ENCODE measurements at places on chromosomes 5 and 9.

GRCh38 chr9:133734590-133735414 lies 3.4 kb downstream of the SARDH start:
- DNase-seq, result peak; percentile 53

DNA sequence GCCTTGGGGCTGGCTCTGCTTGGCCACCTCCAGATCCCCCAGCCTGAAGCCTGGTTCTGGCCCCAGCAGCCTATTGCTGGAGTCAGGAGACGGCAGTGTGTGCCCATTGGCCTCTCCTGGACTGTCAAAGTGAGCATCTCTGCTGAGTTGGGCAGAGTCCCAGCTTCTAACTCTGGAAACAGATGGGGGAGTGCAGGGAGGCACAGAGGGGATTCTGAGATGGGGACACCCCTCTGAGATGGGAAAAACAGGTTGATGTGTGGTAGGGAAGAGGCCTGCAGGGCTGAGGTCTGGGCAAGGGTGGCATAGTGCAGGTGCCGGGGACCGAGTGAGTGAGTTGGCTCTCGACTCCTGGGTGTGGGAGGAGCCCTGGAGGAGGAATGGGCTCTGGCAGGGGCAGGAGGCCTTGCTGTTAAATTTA lies 27.5 kb downstream of the PHF2 start:
- no peak for DNase-seq

GRCh38 chr5:178469975-178470759 lies 120.0 kb downstream of the COL23A1 start:
- peak; percentile 43 for DNase-seq

GRCh38 chr9:111298731-111299598 lies 31.1 kb downstream of the OR2K2 start:
- DNase-seq, result peak; percentile 87

GRCh38 chr5:40334242-40334635 lies 345.5 kb upstream of the PTGER4 start:
- DNase-seq, result no peak

GRCh38 chr5:132259069-132259851 lies 1.8 kb downstream of the PDLIM4 start:
- DNase-seq, result peak; percentile 89

- peak; percentile 87 for DNase-seq
These were observed 52.5 kb downstream of the JADE2 start for GRCh38 chr5:134577796-134578577.

- DNase-seq, result peak; percentile 91
These were observed 61.3 kb downstream of the RAPGEF1 start for GRCh38 chr9:131678499-131679111.

Data from tibial artery (tissue), 4 donors.